Left renal cortex interstitium (tissue), 4 donors: ENCODE measurements at places on chromosomes 11 and 22.

- no peak for DNase-seq
Measured at GRCh38 chr22:26756675-26757293, 99.4 kb downstream of the MIAT start.

- no peak for DNase-seq
Measured at GRCh38 chr11:82521427-82521826, 212.2 kb downstream of the FAM181B start.

- no peak for DNase-seq
Measured at GRCh38 chr11:115775846-115776245, 271.6 kb upstream of the CADM1 start.

DNA sequence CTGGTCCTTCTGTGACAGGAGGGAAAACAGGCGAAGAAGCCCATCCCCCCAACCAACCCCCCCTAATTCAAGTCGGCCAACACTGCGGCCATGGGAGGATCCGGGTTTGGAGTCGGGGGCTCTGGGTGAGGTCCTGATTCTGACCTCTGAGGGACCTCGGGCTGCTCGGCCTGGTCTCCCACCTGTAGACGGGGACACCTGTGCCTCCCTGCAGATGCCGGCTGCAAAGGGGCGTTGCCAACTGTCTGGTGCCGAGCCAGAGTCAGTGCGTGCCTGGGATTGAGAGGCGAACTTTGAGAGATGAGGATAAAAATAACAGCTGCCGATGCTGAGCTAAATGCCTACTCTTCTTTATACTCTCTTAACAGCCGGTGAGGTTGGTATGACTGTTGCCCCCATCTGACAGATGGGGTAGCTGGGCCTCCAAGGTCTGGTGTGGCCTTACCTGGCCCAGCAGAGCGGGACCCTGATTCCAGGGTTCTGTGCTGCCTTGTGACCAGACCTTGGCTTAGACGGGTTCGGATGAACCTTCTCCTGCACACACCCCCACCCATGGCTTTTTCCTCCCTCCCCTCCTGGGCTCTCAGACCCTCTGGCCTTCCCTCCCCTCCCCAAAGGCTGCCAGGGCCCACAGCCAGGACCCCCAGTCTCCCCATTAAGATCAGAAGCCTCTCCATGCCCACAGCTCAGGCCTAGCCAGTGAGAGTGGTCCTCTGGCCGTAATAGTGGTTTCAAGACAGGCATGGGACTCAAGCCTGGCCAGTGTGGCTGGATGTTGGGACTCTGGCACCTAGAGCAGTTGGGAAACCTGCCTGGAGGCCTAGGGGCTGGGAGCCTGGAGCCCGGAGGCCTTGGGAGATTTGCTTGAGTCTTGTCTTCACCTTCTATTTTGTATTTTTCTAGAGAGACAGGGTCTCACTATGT, 41.7 kb downstream of the KCNJ4 start:
- DNase-seq: no peak

- DNase-seq: peak; percentile 69
Measured at GRCh38 chr22:35995772-35996171, 32.9 kb downstream of the RBFOX2 start.

- DNase-seq: no peak
Measured at GRCh38 chr11:102459393-102459792, 6.8 kb upstream of the TMEM123 start.

- DNase-seq: no peak
Measured at GRCh38 chr11:11142430-11142829, 210.6 kb downstream of the CSNK2A3 start.

DNA sequence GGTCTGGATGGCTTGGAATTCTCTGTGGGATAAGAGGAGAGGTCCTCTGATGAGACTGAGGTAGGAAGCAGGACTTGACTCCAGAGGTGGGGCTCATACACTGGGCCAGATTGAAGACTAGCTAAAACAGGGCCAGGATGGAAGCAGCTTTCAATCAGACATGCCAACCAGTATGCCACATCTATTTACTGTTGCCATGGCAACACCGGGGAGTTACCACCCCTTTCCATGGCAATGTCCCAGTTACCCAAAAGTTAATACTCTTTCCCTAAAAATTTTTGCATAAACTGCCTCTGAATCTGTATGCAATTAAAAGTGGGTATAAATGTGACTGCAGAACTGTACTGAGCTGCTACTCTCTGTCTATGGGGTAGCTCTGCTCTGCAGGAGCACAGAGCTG, 247.5 kb upstream of the ZBED5 start:
- DNase-seq: no peak

DNA sequence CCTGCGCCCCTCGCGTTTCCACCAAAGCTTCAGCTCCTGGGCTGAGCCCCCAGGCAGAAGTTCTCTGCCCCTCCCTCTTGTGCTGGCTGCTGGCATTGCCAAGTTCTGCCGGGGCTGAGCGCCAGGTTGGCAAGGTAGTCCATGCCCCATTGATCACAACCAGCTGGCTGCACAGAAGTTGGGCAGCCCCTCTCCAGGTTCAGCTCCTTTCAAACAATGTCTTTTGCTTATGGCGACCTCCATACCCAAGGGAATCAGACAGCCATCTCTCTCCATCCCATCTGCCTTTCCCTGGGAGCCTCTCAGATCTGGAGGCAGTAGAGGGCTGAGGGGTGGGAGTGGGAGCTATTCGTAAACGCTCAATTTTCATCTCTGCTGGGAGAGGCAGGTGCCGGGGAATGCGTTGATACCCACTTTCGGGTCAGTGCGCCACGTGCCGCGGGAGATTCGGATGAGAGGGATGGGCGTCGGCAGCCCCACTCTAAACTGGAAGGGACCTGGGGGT, 1.5 kb downstream of the ADAMTS8 start:
- DNase-seq: no peak

GRCh38 chr11:29934115-29934638, 82.7 kb downstream of the KCNA4 start:
- no peak for DNase-seq

DNA sequence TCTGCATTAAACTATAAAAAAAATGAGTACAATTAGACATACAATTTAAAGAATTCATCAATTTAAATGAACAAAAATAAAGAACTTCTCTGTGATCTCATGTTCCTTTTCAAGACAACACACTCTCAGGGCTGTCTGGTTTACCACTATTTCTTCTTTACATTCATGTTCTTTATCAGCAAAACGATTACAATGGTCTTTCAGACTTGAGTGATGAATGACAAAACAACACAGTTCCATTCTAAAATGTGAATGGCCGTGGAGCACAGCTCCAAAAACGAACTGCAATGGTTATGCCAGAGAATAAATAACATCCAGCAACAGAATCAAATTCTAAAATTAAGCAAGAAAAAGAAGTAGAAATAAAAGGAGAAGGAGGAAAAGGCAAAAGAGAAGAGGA, 113.1 kb downstream of the CADM1 start:
- DNase-seq: no peak

DNA sequence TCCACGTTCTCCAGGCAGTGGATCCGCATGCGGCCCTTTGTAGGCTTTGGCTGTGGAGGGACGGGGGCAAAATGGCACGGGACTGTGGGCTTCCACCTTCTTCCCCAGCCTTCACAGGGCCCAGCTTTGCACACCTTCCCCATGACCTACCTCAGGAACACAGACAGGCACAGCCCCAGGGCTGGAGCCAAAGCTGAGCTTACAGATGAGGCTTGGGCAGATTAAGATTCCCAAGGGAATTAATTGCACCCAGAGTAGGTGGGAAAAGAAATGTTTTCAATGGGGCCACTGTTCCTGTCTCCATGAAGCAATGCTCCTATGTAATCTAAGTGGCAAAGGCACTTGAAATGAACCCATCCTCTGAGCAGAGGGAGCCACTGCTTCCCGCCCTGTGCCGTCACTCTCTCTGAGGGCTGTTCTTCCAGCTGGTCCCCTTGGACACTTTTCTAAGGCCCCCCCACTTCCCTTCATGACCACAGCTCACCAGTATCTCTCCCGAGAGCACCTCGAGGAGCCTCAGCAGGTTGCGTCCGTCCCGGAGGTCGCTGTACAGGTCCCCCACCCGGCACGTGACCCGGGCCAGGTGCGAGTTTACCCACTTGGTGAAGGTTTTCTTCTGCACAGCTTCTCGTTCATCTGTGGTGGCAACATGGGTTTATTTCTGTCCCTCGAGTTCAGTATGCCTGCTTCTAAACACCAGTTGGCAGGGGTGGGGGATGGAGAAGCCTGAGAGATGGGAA, 13.5 kb downstream of the SPTBN2 start:
- no peak for DNase-seq

DNA sequence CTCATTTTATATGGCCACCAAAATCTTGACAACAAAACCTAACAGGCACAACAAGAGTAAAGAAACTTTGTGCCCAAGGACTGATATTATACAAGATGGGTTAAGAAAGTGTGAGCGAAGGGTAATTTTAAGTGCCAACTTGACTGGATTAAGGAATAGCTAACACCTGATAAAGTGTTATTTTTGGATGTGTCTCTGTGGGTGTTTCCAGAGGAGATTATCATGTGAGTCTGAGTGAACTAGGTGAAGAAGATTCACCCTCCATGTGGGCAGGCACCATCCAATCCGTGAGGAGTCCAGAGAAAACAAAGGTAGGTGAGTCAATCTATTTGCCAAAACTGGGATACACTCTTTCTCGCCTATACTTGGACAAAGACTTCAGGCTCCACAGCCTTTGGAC, 461.6 kb downstream of the ETS1 start:
- no peak for DNase-seq

- no peak for DNase-seq
Measured at GRCh38 chr22:39429186-39429585, 27.6 kb upstream of the MGAT3 start.

GRCh38 chr22:21041937-21042336, 3.8 kb upstream of the LRRC74B start:
- DNase-seq: no peak

GRCh38 chr22:20650294-20651207, 123.4 kb upstream of the SERPIND1 start:
- no peak for DNase-seq

DNA sequence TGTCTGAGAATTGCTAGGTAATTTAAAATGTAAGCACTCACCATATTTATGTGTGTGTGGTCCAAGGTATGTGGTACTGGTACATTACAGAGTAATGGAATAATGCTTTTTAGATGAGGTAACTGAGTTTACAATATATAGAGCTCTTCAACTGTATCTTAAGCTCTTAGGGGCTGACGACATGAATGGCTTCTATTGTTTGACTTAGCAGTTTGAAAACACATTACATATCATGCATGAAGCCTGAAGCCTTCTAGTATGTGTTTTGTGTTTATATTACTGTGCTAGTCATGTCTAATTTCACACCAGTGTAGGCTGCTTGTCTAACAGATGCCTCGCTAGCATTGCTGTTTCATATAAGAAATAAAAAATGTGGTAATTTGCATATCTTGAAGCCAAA, 37.2 kb downstream of the GAS2 start:
- no peak for DNase-seq

DNA sequence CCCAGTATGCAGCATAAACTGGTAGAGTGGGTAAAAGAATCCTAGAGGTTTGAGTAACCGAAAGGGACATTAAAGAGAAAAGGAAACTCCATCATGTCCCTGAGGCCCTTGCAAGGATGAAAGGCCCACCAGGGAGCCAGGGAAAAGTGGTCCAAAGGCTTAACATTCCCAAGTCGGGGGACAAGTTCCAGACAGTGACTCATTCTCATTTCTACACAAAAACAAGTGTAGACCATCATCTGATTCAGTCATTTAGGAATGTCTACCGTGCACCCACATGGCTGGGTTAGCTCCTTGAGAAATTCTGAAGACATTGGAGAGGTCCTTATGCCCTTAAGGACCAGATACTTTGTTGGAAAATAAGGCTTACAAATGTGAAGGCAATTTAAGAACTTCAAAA, 4.8 kb upstream of the NOX4 start:
- DNase-seq: no peak

GRCh38 chr22:33792832-33793231, 127.4 kb downstream of the LARGE1 start:
- DNase-seq: peak; percentile 37

DNA sequence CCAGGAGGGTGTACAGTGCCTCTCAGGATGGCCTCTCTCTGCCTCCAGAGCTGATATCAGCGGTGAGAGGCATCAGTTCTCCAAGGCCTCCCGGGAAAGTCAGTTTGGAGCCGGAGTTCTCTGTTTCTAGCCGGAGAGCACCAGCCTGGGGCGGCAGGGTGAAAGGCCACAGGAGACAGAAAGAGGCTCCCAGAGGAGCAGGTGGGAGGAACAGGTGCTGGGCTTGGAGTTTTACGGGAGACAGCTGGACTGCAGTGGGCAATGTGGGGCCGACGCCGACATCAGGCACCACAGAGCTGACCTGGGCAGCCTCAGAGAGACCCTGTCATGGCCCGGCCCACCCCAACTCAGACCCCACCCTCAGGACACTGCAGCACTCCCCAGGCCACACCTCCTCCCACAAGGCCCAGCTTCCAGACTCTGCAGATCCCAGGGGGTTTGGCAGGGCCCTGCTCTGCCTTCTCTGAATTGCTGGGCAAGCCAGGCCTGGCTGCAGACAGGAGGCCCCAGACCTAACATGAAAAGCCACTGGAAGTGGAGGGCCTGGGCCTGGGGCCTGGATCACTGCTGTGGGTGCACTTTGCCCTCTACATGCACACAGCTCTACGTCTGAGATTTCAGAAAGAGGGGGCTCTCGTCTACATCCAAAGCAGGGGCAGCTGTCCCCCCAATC, 885.6 kb downstream of the BRD1 start:
- DNase-seq: no peak

- no peak for DNase-seq
Measured at GRCh38 chr11:128871168-128871610, 4.1 kb upstream of the KCNJ1 start.

- no peak for DNase-seq
Measured at GRCh38 chr11:96211436-96211835, 131.6 kb downstream of the MAML2 start.

- DNase-seq: no peak
Measured at GRCh38 chr11:125388611-125389010, 107.5 kb downstream of the FEZ1 start.

GRCh38 chr11:12042215-12042676, 33.8 kb upstream of the DKK3 start:
- DNase-seq: no peak

GRCh38 chr11:19664886-19665548, 47.6 kb upstream of the NAV2 start:
- no peak for DNase-seq

DNA sequence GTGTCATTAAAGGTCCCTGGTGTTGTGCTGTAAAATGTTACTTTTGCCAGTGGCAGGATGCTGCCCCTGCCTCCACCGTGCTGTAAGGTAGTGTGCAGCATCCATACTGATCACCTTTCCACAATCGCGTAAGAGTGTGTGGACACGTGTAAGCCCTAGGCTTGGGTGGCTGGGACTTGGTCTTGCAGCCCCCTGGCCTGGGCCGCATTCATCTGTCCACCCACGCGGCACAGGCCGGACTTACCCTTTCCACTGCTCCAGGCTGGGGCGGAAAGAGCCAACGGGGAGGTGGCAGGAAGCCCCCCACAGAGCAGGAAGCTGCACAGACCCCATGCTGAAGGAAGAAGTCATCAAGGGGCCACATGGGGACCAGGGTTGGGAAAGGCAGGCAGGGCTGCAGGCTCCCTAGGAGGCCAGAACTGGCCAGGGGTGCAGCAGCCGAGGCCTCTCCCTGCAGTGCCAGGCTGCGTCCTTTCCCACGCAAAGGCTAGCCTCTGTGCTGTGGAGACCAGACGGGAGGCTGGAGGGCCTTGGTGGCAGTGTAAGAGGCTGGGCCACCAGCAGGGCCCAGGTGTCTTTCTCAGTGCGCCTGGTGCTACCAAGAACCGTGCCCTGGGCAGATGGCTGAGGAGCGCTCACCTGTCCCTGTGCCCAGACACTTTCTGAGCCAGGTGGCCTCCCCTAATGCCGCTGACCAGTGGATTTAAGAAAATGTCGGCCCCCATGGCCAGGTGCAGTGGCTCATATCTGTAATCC, 11.7 kb upstream of the TMEM191C start:
- DNase-seq: no peak
